ENCODE measurements at places on chromosomes 13 and 19.

DNA sequence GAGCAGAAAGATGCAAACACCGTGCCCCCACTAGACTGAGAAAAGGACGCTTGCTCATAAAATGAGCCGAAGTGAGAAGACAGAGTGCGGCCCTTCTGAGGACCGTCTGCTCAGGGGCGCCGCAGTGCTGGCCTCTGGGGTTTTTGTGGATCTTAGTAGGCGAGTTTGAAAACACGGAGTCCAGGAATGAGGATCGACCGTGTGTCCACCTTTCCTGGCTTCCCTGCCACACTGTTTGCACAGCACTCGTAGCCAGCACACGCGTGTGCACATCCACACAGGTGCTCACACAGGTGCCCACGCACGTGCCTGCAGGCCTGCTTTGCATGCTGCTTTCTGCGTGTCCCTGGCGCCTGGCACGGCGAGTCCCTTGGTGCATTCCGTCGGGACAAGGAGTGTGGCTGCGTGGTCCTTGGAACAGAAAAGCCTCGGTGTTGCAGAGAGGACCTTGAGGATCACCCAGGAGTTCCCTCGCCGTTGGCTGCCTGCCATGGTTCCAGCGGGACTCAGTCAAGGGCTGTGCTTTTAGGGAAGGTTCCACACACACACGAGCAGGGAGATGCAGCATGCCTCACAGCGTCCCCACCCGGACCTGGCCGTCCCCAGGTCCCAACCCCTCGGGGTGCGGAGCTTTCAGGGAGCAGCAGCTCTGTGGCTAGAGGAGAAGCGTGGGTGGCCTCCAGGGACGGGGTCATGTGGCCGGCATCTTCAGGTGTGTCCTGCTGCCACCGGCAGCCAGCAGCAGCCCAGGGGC lies 10.1 kb upstream of the ZNF554 start:
- no peak for DNase-seq

DNA sequence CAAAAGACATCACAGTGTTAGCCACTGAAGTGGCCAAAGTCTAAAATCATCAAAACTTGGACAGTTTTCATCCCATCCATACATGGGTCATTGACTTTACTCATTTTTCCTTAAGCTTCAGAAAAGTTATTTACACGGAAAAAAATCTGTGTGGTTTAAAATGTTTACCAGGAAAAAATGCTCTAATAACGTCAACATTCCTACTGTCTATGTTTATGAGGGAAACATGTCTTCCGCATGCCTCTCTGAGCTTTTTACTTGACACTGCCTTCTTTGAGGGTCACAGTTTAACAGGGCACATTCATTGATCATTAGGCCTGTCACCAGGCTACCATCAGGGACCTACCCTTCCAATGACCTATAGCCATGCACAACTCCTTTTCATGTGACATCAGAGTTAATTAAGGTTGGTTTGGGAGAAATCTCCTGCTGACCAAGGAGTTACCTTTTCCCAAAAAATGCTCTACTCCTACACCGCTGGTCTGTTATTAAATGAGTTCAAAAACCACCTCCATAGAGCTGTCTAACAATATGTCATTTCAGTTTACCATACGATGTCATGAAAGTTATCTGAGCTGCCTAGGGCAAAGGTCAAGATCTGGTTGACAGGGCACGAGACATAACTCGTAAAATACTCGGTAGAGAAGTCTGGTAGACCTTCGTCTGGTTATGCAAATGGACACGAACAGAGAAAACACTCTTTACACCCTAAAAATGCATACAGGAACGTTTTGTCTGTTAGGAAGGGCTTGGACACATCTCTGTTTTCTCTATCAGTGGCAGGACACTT lies 17.8 kb downstream of the FLT1 start:
- DNase-seq: no peak

DNA sequence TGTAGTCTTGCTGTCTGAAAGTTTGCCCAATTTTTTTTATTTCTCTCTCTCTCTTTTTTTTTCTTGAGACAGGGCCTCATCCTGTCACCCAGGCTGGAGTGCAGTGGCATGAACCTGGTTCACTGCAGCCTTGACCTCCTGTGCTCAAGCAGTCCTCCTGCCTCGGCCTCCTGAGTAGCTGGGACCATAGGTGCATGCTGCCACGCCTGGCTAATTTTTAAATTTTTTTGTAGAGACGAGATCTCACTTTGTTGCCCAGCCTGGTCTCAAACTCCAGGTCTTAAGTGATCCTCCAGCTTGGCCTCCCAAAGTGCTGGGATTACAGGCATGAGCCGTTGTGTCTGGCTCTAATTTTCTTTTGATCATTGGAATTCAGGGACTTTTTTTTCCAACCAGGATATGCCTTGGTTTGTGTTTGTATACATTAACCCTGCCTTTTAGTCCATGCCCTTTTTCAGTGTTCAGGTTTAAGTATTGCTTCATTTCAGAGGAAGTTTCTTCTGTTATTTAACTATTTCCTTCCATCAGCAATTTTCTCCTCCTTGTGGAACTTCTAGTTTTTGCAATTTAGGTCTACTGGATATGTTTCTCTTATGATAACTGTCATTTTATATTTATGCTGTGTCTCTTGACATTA lies 201.4 kb downstream of the PCCA start:
- no peak for DNase-seq

DNA sequence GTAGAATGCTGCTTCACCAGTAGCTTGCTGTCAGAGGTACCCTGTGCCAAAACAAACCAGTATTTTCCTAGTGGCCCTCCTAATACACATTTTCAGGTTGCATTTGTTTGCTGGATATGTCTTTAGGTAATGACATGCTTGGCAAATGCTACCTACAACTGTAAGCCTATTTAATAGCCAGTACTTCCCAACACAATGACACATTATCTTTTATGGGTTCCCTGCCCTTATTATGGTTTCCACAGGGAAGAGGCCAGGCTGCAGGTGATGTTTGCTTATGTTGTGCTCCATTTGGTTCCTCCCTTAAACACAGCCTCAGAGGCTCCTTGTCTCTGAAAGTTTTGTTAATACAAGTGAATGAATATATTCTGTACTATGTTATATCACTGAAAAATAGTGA lies 24.7 kb downstream of the FRY start:
- DNase-seq: no peak

DNA sequence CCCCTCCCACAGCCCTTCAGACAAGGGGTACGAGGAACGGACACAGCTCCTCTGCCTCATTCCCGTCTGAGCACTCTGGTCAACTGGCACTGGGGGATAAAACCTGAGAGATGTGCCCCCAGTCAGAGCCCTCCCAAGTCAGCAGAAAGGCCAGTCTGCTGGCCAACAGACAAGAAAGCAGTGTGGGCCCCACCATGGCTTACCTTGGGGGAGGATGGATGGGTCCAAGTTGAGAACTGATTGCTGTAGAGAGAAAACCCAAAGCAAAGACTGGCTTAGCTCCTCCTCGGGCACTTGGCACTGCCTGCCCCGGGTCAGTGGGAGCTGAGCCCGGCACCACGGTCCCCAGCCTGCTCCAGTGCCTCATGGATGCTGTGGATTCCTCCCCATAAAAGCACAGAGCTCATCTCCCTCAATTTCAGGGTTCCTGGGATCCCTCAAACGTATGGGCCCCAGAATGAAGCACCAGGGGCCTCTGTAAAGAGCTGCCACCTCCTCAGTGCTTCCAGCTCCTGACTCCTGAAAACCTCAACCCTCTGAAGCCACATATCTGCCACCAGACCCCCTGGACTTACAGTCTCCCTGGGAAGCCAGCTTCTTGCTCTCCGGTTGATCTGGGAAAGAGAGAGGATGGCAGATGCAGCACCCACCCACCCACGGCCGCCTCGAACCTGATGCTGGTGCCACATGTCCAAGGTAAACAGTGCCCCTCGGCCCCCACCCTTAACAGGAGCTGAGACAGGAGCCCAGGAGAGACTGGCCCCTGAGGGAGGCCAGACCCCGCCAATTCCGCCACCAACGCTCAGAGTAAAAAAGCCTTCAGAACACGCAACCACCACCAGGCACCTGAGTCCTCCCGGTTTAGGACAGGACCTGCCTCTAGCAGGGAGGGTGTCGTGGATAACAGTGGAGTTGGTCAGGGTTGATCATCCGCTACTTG lies 3.3 kb downstream of the KHSRP start:
- no peak for DNase-seq

DNA sequence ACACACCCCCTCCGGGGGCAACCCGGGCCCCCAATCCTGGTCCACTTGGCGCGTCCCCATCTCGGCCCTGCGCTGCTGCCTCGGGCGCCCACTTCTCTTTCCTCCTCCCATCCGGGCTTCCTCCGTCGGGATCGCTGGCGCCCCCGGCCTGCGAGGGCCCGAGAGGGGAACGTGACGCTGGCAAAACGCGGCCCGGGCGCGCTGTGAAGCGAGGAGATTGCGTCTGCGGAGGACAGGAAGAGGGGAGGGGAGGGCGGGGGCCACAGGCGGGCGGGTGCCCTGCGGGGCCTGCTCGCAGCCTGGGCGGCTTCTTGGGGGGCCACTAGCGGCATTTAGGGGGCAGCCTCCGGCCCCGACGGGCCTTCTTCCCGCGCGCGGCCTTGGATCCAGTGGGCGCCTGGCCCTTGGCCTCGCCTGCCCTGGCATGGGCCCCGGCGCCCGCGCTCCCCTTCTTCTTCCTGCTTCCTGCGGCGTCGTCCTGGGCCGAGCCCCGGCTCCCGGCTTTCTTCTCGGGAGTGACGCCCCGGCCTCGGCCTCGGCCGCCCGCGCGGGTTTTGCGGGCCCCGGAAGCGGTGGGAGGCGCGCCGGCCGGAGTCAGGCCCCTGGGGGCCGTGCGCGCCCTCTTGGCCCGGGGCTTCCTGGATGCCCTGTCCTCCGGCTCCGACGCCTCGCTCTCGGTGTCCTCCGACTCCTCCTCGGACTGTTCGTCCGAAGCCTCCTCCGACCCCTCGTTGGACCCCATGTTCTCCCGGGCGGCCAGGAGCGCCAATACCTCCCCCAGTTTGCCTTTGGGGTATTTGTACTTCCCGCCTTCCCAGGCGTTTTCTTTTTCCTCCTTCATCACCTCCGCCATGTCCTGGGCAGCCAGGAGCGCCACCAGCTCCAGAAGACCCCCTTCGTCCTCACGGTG lies 2.2 kb downstream of the PNMA8B start:
- no peak for DNase-seq

DNA sequence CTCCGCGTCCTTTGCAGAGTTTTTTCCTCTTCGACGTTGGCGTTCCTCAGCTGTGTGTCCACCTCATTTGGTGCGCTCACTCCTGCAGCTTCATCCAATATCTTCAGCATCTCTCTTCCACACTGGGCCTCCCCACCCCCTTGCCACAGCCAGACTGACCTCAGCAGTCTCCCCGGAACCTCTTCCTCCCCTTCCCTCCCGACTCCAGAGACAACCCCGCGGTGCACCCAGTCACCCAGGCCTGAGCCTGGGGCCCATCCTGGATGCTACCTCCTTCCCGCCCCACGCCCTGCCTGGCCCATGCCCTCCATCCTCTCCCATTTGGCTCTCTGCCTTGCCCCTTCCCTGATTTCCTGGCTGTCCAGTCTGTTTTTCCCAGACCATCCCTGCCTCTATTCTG lies 8.1 kb upstream of the C5AR2 start:
- peak; percentile 11 for DNase-seq

DNA sequence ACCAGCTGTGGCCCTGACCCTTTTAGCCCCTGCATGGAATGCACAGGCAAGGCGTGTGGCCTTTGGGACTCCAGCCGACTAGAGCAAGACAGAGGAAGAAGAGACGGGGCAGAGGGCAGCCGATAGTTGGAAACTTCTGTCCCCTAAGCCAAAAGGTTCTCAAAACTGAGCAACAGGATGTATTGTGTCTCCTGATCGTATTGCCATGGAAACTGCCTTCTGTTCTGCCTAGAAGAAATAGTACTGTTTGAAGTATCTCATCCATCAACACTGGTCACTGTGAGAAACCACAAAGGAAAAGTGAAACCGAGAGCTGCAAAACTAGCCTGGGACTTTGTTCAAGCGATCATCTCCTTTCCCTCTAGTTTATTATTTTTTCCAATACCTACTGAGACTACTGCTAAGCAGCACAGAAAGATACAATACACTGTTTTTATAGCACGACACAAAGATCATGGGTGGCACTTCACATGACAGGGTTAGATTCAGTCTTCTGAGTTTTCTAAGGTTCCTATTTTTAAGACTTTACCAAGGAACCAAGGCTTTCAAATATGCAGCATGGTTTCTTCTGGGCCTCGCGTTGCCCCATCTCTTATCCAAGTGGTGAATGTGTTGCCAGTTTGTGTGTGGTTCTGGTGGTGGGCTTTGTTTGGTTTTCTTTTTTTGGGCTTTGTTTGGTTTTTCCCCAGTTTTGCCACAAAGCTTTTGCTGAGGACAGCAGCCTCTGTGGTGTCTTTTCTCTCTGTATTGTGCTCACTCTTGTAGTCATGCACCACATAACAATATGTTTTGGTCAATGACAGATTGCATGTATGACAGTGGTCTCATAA lies 49.3 kb upstream of the GPR183 start:
- no peak for DNase-seq

GRCh38 chr13:40169476-40169875 lies 497.0 kb downstream of the FOXO1 start:
- DNase-seq: no peak

GRCh38 chr13:100476963-100477362 lies 111.6 kb downstream of the GGACT start:
- DNase-seq: no peak

DNA sequence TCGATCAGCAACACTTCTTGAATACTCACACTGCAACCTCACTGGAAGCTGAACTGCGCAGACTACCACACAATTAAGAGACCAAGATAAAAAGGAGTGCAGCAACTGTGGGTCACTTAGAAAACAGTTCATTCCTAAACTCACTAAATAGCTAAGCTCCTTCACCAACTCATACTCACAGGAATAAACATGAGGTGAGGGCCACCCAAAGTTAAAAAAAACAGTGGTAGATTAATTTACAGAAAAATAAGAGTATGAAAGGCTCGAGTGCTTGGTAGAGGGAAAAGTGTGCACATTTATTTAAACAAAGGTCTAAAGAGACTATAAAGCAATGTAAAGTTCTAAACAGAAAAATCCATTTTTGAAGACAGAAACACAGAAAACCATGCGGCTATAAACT lies 7.6 kb downstream of the ANKRD10 start:
- no peak for DNase-seq

- DNase-seq: no peak
These were observed 825 bp downstream of the GMIP start for GRCh38 chr19:19642506-19643157.

- no peak for DNase-seq
These were observed 24.3 kb downstream of the ARL11 start for GRCh38 chr13:49652355-49653305.

DNA sequence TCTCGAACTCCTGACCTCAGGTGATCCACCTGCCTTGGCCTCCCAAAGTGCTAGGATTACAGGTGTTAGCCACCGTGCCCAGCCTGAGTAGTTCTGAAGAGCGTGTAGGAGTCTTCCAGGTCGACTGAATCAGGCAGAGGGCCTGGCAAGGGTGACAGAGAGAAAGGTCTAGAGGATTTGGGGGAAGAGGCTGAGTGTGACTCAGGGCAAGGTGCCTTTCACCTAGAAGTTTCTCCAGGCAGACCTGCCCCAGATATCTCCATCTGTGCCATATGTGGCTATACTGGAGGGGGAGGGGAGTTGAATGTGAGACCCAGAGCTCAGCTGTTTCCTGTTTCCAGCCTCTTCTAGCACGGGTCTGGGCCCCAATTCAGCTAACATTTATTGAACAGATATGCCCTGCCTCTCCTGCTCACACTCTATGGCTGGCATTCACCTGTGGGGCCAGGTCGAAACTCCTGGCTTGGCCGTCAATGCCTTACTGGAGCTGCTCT lies 1.3 kb downstream of the CCDC159 start:
- no peak for DNase-seq
